ENCODE measurements at places on chromosomes 3 and 15. TPM values are rescaled to one million over a fixed set of nuclear protein-coding genes. Genes with fewer than 3 reads are reported as not detected.

Gene CFAP100
- total RNA-seq: not detected

GRCh38 chr3:71133865-71134264, 449.7 kb downstream of the FOXP1 start:
- H3K4me3 ChIP-seq: no peak overlapping the region
- no peaks in the 10 kb centered on the region for H3K36me3 ChIP-seq
- H3K27ac ChIP-seq: no peak overlapping the region
- peaks cover 28% of the 10 kb centered on the region for H3K4me1 ChIP-seq
- H3K27me3 ChIP-seq: no peaks in the 10 kb centered on the region

DNA sequence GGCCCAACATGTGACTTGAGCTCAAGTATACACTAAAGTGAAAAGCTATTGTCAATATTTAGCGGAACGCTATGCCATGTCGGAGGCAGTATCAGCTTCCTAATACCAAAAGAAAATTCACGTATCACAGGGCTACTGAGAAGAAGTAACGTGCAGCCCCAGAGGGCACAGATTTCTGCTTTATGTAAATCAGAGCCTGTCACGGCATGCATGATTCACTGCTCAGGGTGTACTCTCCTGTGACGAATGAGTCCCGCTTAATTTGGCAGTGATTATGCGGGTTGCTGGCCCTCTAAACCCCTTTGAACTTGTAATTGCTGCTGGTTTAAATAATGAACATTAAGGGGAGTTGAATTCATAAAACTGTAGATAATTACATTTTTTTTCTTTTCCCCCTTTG, 85.3 kb downstream of the MEIS2 start:
- no peaks in the 10 kb centered on the region for H3K27me3 ChIP-seq
- no peaks in the 10 kb centered on the region for H3K4me1 ChIP-seq

Gene GP5
- total RNA-seq: not detected

DNA sequence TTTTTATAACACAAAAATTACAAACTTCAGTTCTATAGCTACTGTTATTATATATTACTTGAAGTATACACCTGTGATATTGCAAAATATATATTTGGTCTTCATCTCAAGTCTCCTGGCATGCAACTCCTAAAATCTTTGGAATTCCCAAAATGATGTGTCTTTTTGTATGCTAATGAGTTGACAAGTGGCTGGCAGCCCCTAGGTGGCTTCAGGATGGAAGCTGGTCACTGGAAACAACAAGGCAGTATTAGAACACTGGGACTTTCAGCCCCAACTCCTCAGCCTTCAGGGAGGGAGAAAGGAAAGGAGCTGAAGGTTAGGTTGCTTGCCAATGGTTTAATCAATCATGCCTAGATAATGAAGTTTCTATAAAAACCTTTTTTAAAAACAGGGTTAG, 112.0 kb downstream of the SCAPER start:
- DNase-seq: no peak
- H3K36me3 ChIP-seq: peaks cover 50% of the 10 kb centered on the region
- H3K27ac ChIP-seq: no peak overlapping the region
- H3K27me3 ChIP-seq: no peaks in the 10 kb centered on the region
- no peak overlapping the region for H3K4me3 ChIP-seq

DNA sequence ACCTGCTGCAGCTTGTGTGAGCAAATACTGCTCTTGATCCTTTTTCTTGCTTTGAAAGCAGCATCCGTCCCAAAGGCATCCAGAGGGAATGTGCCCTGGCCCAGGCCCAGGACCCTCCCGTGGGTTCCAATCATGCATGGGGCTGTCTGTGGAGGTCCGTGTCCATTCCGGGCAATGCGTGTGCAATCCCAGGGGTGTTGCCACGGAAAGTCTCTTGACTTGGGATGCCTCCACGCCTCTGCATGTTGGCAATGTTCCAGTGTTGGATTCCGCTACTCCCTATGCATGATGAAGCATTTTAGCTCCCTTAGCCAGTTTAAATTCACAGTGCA, 105.7 kb downstream of the SNRPN start:
- H3K27ac ChIP-seq: no peak overlapping the region
- H3K36me3 ChIP-seq: peaks cover 100% of the 10 kb centered on the region
- no peaks in the 10 kb centered on the region for H3K27me3 ChIP-seq
- no peak overlapping the region for H3K4me3 ChIP-seq
- H3K4me1 ChIP-seq: no peaks in the 10 kb centered on the region
- DNase-seq: no peak

GRCh38 chr15:65795663-65796216, 3.6 kb upstream of the DENND4A start:
- H3K36me3 ChIP-seq: no peaks in the 10 kb centered on the region
- no peak for DNase-seq
- H3K27me3 ChIP-seq: no peaks in the 10 kb centered on the region
- H3K27ac ChIP-seq: no peak overlapping the region
- H3K4me1 ChIP-seq: peaks cover 9% of the 10 kb centered on the region
